Thyroid gland (tissue), 4 donors: ENCODE measurements at places on chromosomes 1 and 21. TPM values are rescaled to one million over a fixed set of nuclear protein-coding genes. Genes with fewer than 3 reads are reported as not detected.

- no peak for DNase-seq
- H3K27ac ChIP-seq: no peak overlapping the region
- no peaks in the 10 kb centered on the region for H3K4me1 ChIP-seq
- H3K4me3 ChIP-seq: no peak overlapping the region
- no peaks in the 10 kb centered on the region for H3K27me3 ChIP-seq
Measured at GRCh38 chr1:245822996-245823395, 668.2 kb downstream of the KIF26B start.

- H3K27ac ChIP-seq: no peak overlapping the region
- no peaks in the 10 kb centered on the region for H3K36me3 ChIP-seq
- no peaks in the 10 kb centered on the region for H3K27me3 ChIP-seq
- DNase-seq: no peak
Measured at GRCh38 chr1:98693385-98693784, 31.9 kb downstream of the SNX7 start.

- no peak overlapping the region for H3K27ac ChIP-seq
- no peaks in the 10 kb centered on the region for H3K36me3 ChIP-seq
- H3K4me1 ChIP-seq: no peaks in the 10 kb centered on the region
- H3K4me3 ChIP-seq: no peak overlapping the region
- H3K27me3 ChIP-seq: no peaks in the 10 kb centered on the region
- DNase-seq: peak; percentile 52
Measured at GRCh38 chr1:67347688-67348472, 40.2 kb downstream of the IL12RB2 start.

GRCh38 chr1:52970149-52970548 lies 43.1 kb downstream of the SCP2 start:
- H3K27ac ChIP-seq: no peak overlapping the region
- no peak for DNase-seq
- H3K27me3 ChIP-seq: no peaks in the 10 kb centered on the region
- H3K4me1 ChIP-seq: no peaks in the 10 kb centered on the region
- no peaks in the 10 kb centered on the region for H3K36me3 ChIP-seq
- H3K4me3 ChIP-seq: no peak overlapping the region

- no peaks in the 10 kb centered on the region for H3K36me3 ChIP-seq
- H3K27me3 ChIP-seq: no peaks in the 10 kb centered on the region
- DNase-seq: no peak
- H3K4me3 ChIP-seq: no peak overlapping the region
Measured at GRCh38 chr1:57162607-57163261, 196.9 kb upstream of the C8B start.

DNA sequence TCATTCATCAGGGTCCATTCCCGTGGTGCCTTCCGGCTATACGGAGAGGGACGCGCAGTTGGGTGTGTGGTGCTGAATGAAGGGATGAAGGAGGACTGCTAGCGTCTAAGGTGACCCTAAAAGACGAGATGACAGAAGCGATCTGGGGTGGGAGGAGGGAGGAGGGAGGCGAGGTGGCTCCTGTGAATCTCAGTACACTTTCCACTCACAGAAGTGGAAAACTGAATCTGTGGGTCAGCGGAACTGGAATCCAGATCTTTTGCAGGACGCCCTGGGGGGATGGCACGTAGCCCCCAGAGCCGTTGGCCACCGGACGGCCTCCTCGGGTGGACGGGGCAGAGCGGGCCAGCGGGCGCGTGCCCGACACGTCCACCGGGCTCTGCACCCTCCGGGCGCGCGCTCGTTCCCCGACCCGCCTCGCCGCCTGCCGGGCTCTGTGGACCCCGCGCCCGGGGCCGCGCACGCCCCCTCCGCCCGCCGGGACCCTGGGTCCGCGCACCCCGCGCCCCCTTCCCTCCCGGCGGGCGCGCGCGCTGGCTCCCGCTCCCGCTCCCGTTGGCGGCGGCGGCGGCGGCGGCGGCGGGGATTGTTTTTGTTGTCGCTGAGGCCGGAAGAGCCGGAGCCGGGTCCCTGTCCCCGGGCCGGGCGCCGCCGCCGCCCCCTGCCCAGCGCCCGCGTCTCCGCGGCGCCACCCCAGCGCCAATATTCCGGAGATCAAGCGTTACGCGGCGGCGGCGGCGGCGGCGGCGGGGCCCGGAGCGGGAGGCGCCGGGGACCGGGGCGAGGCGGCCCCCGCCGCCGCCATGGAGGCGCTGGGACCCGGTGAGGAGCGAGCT lies at the start of gene AGO4:
Gene AGO4, plus strand, starts transcription at position 403 of the 836 bp plus-strand sequence. Its CDS starts 401 bp downstream, at position 804.
- H3K4me1 ChIP-seq: peaks cover 14% of the 10 kb centered on the region
- H3K27me3 ChIP-seq: no peaks in the 10 kb centered on the region
- peak within 1 kb of the TSS; percentile 89 for H3K4me3 ChIP-seq
- DNase-seq: peak; percentile 63

The MCOLN2 gene
- 2.5 TPM for total RNA-seq
